Neural cell (in vitro differentiated cells): ENCODE measurements at places on chromosomes 7 and 10. TPM values are rescaled to one million over a fixed set of nuclear protein-coding genes. Genes with fewer than 3 reads are reported as not detected.

PNLIPRP3 gene
- not detected in 2 replicates for polyA plus RNA-seq

TDRD1 gene
- polyA plus RNA-seq = not detected in 2 replicates

SP4 gene
- polyA plus RNA-seq = 23.7 and 27.8 TPM in 2 replicates

LDB3 gene
- polyA plus RNA-seq = 0.12 TPM in 1 of 2 replicates, not detected in the other

MSS51 gene
- polyA plus RNA-seq = 4.7 and 8.3 TPM in 2 replicates

CYP2E1 gene
- 1.7 and 4.0 TPM in 2 replicates for polyA plus RNA-seq

PTPRZ1 gene
- 11.8 and 14.0 TPM in 2 replicates for polyA plus RNA-seq

AGMO gene
- not detected in 2 replicates for polyA plus RNA-seq

MSMB gene
- not detected in 2 replicates for polyA plus RNA-seq

GPR22 gene
- 44.3 and 64.1 TPM in 2 replicates for polyA plus RNA-seq

CCDC3 gene
- polyA plus RNA-seq = 3.8 and 3.9 TPM in 2 replicates

NCF1 gene
- 0.70 TPM in 1 of 2 replicates, not detected in the other for polyA plus RNA-seq

ABCA13 gene
- 0.20 TPM in 1 of 2 replicates, not detected in the other for polyA plus RNA-seq

FXYD4 gene
- polyA plus RNA-seq = not detected in 2 replicates

DENND2A gene
- polyA plus RNA-seq = 21.7 and 24.5 TPM in 2 replicates
